ENCODE measurements at places on chromosomes 3 and 15.

DNA sequence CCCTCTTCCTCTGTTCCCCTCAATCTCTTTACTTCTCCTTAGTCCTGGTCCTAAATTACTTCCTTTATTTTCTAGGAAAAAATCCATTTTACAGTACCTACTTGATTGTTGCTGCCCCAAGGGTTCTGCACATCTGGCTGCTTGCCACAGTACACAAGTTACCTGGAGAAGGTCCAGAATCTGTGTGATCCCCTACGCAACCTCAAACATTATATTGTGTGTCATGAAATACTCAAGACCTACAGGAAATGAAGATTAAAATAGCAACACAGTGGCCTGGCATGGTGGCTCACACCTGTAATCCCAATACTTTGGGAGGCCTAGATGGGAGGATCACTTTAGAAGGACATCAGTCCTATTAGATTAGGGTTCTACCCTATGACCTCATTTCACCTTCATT, 48.7 kb downstream of the PRKAR2A start:
- no peak for DNase-seq

- DNase-seq = no peak
These were observed 18.8 kb downstream of the TIPARP start for GRCh38 chr3:156693166-156693565.

- DNase-seq = no peak
These were observed 222.4 kb downstream of the CPNE4 start for GRCh38 chr3:131812433-131812832.

DNA sequence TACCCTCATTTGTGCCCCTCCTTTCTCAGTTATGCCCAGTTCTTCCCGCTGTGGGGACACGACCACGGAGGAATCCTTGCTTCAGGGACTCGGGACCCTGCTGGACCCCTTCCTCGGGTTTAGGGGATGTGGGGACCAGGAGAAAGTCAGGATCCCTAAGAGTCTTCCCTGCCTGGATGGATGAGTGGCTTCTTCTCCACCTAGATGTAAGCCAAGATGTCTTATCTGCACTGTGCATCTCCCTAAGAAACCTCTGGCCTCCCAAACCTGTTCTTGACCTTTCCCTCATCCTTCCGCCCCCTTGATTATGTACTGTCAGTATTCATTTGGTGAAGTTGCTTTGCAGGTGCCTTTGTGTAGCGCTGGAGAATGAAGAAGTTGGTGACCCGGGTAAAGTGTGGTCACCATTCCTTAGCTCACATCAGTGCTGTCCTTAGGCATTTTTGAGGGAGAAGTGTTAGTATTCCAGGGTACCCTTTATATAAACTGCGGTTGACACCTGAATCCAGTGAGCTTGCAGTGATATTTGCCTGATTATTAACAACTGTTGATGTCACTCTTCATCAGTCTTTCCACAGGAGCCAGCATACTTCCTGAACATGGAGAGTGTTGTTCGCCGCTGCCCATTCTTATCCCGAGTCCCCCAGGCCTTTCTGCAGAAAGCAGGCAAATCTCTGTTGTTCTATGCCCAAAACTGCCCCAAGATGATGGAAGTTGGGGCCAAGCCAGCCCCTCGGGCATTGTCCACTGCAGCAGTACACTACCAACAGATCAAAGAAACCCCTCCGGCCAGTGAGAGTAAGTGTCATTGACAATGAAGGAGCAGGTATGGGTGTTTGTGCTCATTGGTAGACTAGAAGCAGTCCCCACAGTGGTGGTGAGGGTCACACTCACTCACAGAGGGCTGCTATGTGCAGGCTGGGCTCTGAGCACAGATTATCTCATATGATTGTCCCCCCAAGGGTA, 966 bp downstream of the ALAS1 start:
- no peak for DNase-seq

DNA sequence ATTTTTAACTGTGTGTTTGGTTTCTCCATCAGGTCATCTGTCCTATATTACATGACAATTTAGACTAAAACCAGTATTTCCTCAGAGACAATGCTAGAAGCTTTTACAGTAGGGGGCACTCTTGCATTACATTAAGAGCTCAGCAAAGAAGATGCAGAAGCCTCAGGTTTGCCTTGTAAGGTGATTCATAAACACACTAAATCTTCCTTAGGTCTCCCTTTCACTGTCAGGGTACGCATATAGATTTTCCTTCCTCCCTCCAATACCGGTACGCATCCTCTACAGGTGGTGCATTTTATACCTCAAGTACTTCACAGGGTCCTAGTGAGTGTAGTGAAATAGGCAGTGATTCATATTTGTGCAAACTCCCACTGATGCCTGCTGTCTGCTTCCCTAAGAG, 46.5 kb downstream of the CD86 start:
- no peak for DNase-seq
